ENCODE measurements at places on chromosomes 1 and 21.

- no peak for DNase-seq
Measured at GRCh38 chr1:203378556-203379245, 27.8 kb upstream of the FMOD start.

DNA sequence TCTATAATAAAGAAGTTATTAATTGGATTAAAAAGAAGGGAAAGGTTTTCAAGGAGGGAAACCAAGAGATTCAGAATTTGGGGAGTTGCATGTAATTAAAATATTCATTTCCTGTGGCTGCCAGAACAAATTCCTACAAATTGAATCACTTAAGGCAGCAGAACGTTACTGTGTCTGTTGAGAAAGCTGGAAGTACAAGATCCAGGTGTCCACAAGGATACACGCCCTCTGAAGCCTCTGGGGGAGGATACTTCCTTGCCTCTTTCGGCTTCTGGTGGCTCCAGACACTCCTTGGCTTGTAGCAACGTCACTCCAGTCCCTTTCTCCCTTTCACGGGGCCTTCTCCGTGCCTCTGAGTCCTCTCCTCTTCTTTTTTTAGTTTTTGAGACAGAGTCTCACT lies 67.9 kb downstream of the KAZN start:
- no peak for DNase-seq

DNA sequence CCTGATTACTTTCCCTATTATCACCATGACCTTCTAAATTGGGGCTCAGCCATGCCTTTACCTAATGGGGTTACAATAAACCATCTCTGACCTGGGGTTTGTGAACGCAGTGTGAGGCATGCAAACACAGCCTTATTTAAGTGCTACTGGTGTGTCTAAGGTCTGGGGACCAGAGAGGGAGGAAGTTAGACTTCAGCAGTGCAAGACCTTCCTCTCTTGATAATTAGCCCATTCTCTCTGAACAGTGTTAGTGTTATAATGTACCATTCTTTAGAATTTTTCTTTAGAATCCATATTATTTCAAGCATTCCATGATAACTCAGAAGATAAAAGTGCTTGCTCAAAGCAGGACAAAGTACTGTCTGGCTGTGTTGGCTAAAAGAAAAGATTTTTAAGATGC lies 10.5 kb upstream of the LRRC8D start:
- no peak for DNase-seq

GRCh38 chr1:231563247-231563646 lies 34.8 kb downstream of the TSNAX start:
- DNase-seq: no peak

GRCh38 chr21:25942135-25942534 lies 207.4 kb downstream of the GABPA start:
- DNase-seq: no peak

- DNase-seq: no peak
Measured at GRCh38 chr1:195516036-195516435, 1092.2 kb downstream of the KCNT2 start.

- no peak for DNase-seq
Measured at GRCh38 chr1:23931491-23931880, 18.3 kb upstream of the CNR2 start.

- no peak for DNase-seq
Measured at GRCh38 chr1:84918726-84919336, 25.8 kb upstream of the LPAR3 start.

DNA sequence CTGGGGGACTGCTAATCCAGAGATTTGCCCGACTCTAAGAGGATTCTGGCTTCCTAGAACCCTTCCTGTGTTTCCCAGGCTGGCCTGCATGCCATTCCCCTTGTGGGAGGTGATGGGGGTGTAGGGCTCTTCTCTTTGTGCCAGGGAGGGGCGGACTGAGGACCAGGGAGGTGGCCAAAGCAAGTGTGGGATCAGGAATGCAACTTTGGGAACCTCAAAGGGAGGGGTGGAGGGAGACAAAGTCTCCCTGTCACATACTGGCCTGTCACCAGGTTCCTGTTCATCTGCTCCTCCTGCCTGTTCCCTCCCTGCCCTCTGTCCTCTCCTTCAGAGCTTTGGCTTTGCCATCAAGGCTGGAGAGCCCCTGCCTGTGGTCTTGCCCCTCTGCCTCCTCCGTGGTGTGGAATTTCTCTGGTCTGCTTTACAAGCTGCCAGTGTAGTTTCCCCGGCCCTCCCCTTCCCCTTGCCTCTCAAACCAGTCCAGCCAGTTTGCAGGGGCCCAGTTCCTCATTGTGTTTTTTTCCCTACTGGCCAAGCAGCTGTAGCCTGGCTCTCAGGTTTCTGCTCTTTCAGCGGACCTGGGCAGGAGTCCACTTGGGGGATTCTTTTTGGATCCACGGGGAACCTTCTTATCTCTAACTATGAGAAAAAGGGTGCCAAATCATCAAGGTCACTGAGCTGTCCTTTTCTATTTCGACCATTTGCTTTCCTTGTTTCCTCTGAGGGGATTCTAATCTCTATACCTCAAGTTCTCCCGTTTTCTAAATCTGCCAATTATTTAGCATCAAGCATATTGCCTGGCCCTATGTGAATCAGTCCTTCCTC lies 1.8 kb downstream of the CGN start:
- DNase-seq: peak; percentile 11

DNA sequence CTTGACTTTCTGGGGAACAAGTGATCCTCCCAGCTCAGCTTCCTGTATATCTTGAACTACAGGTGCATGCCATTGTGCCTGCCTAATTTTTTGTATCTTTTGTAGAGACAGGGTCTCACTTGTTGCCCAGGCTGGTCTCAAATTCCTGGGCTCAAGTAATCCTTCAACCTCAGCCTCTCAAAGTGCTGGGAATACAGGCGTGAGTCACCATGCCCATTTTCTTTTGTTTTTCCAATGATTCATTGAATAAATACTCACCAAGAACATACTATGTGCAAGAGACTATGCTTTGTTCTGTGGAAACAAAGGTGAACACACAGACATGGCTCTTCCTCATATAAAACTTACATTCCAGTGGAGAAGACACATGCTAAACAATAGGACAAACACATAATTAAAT lies 407.8 kb upstream of the DAB1 start:
- DNase-seq: no peak

DNA sequence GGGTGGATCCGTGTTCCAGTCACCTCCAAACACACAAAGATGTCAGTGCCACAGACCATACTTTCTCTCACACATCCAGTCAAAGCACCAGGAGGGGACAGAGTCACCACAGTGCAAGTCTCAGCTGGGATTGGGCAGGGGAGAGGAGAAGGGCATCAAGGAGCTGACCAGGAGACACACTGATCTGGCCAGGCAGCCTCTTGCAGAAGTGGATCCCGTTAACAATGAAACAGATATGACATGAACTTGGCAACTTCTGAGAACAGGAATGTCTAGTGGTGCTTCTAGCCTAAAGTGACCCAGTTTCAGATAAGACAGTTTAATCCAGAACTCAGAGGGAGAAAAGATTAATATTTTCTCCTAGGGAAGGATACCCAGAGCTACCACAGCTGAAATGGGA lies 71.0 kb downstream of the HIVEP3 start:
- no peak for DNase-seq

DNA sequence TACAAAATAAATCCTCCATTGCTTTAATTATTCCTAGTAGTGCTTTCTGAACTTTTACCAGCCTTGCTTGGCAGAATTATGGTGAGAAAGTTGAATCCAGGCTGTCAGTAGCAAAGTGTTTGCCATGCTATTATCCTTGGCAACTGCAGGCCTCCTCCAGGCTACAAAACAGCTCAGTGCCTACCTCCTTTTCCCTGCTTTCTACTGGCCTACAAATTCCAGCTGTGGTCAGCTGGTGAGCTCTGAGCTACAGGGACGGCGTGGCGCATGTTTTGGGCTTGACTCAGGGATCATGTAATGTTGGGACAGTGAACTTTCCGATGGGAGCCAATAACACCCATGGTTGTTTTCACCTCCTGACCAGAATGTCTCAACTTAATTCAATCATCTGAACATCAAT lies 456.1 kb upstream of the ADAMTS5 start:
- no peak for DNase-seq

DNA sequence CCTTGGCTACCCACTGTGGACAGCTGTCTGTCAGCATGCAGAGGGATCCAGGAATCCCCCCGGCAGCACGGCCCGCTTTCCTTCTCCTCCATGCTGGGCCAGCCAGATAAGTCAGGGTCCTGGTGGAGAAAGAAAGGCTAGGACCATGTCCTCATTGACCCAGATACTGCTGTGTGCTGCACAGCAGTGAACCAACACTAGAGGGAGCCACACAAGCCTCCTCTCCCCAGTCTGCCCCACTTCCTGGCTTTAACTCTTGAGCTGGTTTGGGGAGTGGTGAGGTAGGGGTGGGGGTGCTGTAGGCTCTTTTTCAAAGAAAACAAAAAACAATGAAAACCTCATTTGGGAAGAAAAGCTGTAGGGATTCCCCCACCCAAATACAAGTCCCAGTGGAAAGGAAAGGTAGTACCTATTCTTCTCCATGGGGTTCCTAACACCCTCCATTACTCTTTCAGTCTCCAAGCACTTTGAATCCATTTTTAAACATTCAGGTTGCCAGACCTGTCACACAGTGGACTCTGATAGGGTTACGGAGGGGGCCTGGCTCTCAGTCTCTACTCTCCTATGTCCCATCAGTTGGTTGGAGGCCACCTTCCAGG lies 84.9 kb upstream of the CD1D start:
- peak; percentile 9 for DNase-seq

GRCh38 chr1:98704474-98704873 lies 43.0 kb downstream of the SNX7 start:
- no peak for DNase-seq

GRCh38 chr1:204104331-204105130 lies 31.6 kb downstream of the SOX13 start:
- no peak for DNase-seq
